Dorsolateral prefrontal cortex (tissue), 122 donors: ENCODE measurements at places on chromosomes 6 and 20.

GRCh38 chr6:126083875-126084274 is 97.5 kb downstream of the TRMT11 start:
- DNase-seq = no peak

DNA sequence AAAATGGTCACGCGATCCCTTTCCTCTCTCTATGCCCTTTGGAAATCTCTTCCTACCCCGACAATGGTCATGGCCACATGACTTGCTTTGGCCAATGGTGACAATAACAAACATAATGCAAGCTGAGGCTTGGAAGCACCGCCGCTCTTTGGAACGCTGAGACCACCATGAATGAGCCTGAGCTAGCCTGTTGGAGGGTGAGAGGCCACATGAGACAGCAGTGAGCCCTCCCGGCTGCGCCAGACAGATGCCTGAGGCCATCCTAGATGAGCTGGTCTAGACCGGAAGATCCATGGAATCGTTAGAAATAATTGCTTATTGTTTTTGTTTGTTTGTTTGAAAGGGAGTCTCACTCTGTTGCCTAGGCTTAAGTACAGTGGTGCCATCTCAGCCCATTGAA is 64.2 kb downstream of the STK35 start:
- DNase-seq = no peak

GRCh38 chr20:23507346-23507745 is 16.4 kb downstream of the CST8 start:
- DNase-seq = no peak

GRCh38 chr6:151181706-151182363 is 57.9 kb upstream of the AKAP12 start:
- DNase-seq = no peak

DNA sequence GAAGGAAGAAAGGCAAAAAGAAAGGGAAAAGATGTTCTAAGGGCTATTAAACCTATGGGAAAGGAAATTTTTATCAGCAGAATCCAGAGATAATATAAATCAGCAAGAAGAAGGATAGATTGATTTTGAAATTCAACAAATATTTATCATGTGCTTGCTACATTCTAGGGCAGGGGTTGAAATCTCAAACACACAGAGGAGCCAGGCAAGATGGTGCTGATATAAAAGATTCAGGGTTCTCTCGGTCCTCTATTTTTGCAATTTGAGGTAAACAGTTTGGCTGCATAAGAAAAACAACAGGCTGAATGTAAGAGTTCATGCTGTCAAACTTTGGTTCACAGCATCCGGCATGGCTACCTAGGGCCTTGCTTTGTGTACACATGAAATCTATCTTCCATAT is 109.6 kb upstream of the BMP2 start:
- no peak for DNase-seq
